ENCODE measurements at places on chromosomes 1 and 21.

DNA sequence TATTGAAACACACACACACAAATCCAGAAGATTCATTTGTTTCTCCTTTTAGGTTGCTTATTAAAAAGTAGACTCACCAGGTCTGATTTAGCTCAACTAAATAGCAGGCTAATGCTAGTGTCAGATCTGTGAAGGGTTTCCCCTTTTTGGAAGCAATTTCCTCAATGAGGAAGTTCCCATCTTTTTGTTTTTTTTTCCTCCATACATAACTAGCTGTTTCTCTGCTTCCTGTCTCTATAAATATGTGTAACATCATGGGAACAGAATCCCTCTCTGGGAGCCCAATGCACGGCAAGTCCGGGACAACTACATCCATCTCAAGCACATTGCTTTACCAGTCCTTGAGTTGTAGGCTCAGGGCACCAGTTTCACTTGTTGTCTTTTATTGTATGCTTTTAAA lies 1421.1 kb downstream of the PLA2G4A start:
- no peak overlapping the region for H3K27ac ChIP-seq
- H3K4me1 ChIP-seq = no peaks in the 10 kb centered on the region

GRCh38 chr1:48002142-48002541 lies 5.0 kb upstream of the TRABD2B start:
- H3K4me1 ChIP-seq = no peaks in the 10 kb centered on the region
- H3K36me3 ChIP-seq = no peaks in the 10 kb centered on the region
- DNase-seq = no peak

- DNase-seq = no peak
- peak overlapping the region; percentile 70 for H3K4me3 ChIP-seq
- peaks cover 99% of the 10 kb centered on the region for H3K27me3 ChIP-seq
- H3K4me1 ChIP-seq = peaks cover 66% of the 10 kb centered on the region
- peak overlapping the region; percentile 20 for H3K27ac ChIP-seq
These were observed 6.5 kb upstream of the BARHL2 start for GRCh38 chr1:90723590-90724108.

GRCh38 chr1:86703696-86704457 lies 499 bp upstream of the SH3GLB1 start:
- DNase-seq = no peak
- peak overlapping the region; percentile 98 for H3K4me3 ChIP-seq
- peaks cover 7% of the 10 kb centered on the region for H3K36me3 ChIP-seq
- H3K27me3 ChIP-seq = no peaks in the 10 kb centered on the region

- no peak overlapping the region for H3K4me3 ChIP-seq
- no peaks in the 10 kb centered on the region for H3K4me1 ChIP-seq
- H3K27me3 ChIP-seq = no peaks in the 10 kb centered on the region
- no peak for DNase-seq
- H3K27ac ChIP-seq = no peak overlapping the region
These were observed 881.5 kb downstream of the LTN1 start for GRCh38 chr21:28111151-28111619.

GRCh38 chr1:184116287-184116686 lies 64.8 kb downstream of the TSEN15 start:
- DNase-seq = no peak
- H3K4me1 ChIP-seq = no peaks in the 10 kb centered on the region
- H3K27me3 ChIP-seq = no peaks in the 10 kb centered on the region
- peaks cover 1% of the 10 kb centered on the region for H3K36me3 ChIP-seq

GRCh38 chr1:241336335-241336734 lies 20.7 kb downstream of the RGS7 start:
- H3K36me3 ChIP-seq = no peaks in the 10 kb centered on the region
- DNase-seq = no peak
- no peak overlapping the region for H3K27ac ChIP-seq
- no peaks in the 10 kb centered on the region for H3K4me1 ChIP-seq
- H3K27me3 ChIP-seq = no peaks in the 10 kb centered on the region

GRCh38 chr1:109388884-109389637 lies 8.7 kb downstream of the SORT1 start:
- no peak overlapping the region for H3K4me3 ChIP-seq
- DNase-seq = no peak
- peaks cover 40% of the 10 kb centered on the region for H3K27me3 ChIP-seq
- H3K36me3 ChIP-seq = no peaks in the 10 kb centered on the region
- no peak overlapping the region for H3K27ac ChIP-seq

- no peak for DNase-seq
- peaks cover 19% of the 10 kb centered on the region for H3K27me3 ChIP-seq
- no peaks in the 10 kb centered on the region for H3K4me1 ChIP-seq
- no peak overlapping the region for H3K27ac ChIP-seq
- no peaks in the 10 kb centered on the region for H3K36me3 ChIP-seq
These were observed 17.4 kb downstream of the FMO1 start for GRCh38 chr1:171265686-171266085.

- H3K27me3 ChIP-seq = no peaks in the 10 kb centered on the region
- no peak overlapping the region for H3K4me3 ChIP-seq
- DNase-seq = no peak
- H3K36me3 ChIP-seq = peaks cover 27% of the 10 kb centered on the region
These were observed 60.6 kb downstream of the UCHL5 start for GRCh38 chr1:192998536-192998935.

DNA sequence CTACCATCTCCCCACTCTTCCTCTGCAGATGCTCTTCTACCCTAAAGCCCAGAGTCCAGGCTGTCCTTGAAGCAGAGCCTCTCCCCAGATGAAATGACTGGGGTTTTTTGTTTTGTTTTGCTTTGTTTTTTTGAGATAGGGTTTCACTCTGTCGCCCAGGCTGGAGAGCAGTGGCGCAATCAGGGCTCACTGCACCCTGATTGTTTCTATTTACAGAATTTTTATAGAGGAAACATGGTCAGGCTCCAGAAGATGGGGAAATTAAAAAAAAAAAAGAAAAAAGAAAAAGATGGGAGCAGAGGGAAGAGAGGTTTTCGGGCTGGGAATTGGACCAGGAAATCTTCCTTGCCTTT lies 43.7 kb upstream of the ZNF281 start:
- H3K4me1 ChIP-seq = peaks cover 12% of the 10 kb centered on the region
- peaks cover 2% of the 10 kb centered on the region for H3K36me3 ChIP-seq
- no peak overlapping the region for H3K4me3 ChIP-seq
- H3K27ac ChIP-seq = no peak overlapping the region

DNA sequence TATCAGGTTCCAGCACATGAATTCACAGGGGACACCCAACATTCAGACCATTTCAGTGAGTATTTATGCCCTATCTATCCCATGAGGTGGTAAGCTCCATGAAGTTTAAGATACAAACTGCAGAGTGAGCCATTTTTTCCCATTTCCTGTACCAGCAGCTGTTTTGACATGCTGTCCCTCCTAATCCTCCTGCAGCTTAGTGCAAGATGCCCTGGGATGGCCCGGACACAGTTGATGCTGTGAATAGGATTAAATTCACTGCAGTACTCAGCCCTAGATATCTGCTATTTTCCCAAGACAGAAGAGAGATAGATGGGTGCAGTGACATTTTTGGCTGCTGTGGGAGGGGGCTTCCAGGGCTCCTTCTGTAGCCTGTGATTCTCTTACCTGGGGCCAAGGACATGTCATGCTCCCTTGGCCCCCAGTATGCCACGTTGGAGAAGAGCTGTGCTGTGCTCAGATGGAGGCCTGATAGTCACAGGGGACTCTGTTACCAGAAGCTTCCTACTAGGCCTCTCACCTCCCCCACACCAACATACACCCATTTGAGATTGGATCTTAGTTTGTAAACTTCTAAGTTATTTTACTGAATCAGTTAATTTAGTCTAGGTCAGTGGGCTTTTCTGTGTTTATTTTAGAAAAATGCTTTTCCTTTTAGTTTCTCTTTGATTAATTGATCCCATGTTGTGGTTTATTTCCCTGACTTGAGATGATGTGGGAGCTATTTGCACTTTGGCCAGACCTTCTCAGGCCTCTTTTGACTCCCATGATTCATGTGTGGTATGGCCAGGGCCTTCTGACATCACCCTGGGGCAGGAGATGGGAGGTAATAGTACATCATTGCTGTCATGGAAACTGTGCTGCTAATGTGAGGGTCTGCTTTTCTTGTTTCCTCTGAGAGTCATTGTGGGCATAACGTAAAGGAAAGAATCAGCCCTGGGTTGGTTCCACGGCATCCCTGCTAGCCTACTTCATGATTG lies 92.6 kb downstream of the ST3GAL3 start:
- H3K4me1 ChIP-seq = peaks cover 11% of the 10 kb centered on the region
- peaks cover 8% of the 10 kb centered on the region for H3K36me3 ChIP-seq
- DNase-seq = no peak
- H3K27ac ChIP-seq = peak overlapping the region; percentile 20
- H3K4me3 ChIP-seq = no peak overlapping the region

GRCh38 chr1:107843989-107844388 lies 121.0 kb downstream of the VAV3 start:
- no peaks in the 10 kb centered on the region for H3K27me3 ChIP-seq
- peak overlapping the region; percentile 52 for H3K27ac ChIP-seq
- H3K4me1 ChIP-seq = peaks cover 48% of the 10 kb centered on the region
- no peak for DNase-seq
- H3K36me3 ChIP-seq = peaks cover 9% of the 10 kb centered on the region

- H3K27ac ChIP-seq = no peak overlapping the region
- H3K4me3 ChIP-seq = no peak overlapping the region
- DNase-seq = no peak
- H3K4me1 ChIP-seq = no peaks in the 10 kb centered on the region
These were observed 859.5 kb downstream of the USP25 start for GRCh38 chr21:16589006-16589898.

DNA sequence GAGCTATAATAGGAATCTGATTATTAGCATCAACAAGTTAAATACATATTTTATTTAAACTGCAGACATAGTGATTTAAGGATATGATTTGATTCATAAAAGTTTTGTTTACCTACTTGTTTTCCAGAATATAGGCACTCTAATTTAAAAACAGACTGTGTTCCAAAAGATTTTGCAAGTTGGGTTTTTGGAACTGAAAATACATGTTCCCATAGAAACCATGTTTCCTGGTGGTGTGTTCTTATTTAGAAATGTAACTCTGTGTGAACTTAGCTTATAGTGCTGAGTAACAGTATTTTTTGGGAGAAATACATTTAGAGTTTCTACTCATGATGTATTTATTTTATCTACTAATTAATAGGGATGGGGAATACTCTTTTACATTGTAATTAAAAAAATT lies 21.8 kb downstream of the USP25 start:
- peaks cover 75% of the 10 kb centered on the region for H3K4me1 ChIP-seq
- no peak overlapping the region for H3K4me3 ChIP-seq
- no peak for DNase-seq
- peaks cover 4% of the 10 kb centered on the region for H3K36me3 ChIP-seq
- no peak overlapping the region for H3K27ac ChIP-seq

DNA sequence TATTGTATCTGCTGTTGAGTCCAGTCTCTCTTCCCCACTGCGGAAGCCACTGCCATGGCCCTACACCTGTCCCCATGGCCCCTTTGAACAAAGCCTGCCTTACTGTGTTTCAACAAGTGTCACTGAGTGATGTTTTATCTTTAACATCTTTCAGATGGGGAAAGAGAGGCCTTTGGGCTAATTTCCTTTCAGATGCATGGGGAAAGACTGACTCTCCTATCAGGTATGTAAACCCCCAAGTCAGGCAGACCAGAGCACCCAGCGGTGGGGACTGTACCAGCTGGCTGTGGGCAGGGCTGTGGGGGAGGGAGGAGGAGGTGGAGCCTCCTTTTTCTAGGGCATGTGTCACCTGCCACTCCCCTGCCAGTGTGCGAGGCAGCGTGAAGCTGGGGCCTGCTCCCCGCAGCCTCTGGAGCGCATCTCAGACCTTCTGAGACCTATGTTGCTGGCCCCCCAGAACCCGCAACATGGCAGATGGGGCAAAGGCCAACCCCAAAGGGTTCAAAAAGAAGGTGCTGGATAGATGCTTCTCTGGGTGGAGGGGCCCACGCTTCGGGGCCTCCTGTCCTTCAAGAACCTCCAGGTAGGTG lies at the start of gene PLA2G2F:
Gene PLA2G2F, plus strand, starts transcription at position 363 of the 590 bp plus-strand sequence. Its CDS starts 105 bp downstream, at position 468.
- H3K4me1 ChIP-seq = no peaks in the 10 kb centered on the region
- H3K4me3 ChIP-seq = no peak within 1 kb of the TSS
- peaks cover 23% of the 10 kb centered on the region for H3K27me3 ChIP-seq
- H3K27ac ChIP-seq = no peak within 1 kb of the TSS
- DNase-seq = no peak

DNA sequence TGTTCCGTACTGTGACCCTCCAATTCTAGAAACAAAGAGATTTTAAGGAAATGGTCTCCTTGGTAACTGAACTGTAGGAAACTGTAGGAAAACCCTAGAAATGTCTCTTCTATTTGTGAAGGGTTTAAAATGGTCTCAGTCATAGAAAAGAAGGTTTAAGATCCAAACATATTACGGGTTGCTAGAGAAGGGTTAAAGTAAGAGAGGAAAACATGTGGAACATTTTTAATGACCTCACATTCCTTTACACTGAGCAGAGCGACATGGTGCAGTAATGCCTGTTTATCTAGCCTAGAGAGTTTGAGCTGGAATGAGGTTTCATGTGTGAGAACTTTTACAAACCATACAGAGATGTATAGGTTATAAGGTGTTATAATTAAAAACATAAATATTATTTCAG lies 36.9 kb upstream of the C1orf105 start:
- H3K4me3 ChIP-seq = no peak overlapping the region
- DNase-seq = no peak
- H3K27me3 ChIP-seq = no peaks in the 10 kb centered on the region

- H3K4me1 ChIP-seq = no peaks in the 10 kb centered on the region
- H3K27me3 ChIP-seq = peaks cover 56% of the 10 kb centered on the region
These were observed 6.6 kb upstream of the GNG12 start for GRCh38 chr1:67839826-67840225.

DNA sequence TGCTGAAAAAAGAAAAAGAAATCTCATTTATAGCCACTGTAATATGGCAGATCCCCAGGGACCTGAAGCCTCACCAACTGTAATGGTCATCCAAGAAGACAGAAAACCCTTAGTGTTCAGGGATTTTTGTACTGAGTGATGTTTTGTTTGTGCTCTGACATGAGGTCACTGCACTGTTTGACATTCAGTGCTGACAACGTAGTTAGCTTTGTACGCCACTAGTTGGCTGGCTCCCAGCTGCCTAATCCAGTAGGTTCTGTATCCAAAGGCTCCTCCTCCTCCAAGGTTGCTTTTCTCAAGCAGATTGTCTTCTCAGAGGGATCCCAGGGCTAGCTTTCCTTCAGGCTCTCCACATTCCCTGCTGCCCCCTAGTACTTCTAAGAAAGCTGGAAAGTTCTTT lies 9.5 kb upstream of the YRDC start:
- no peak overlapping the region for H3K27ac ChIP-seq
- no peaks in the 10 kb centered on the region for H3K27me3 ChIP-seq
- H3K36me3 ChIP-seq = no peaks in the 10 kb centered on the region
